Aorta (tissue), 5 donors: ENCODE measurements at places on chromosomes 3 and 15.
A peak's percentile ranks its signal among the peaks of the same experiment; 100 is the strongest.

GRCh38 chr15:37122703-37123102 is 22.4 kb upstream of the MEIS2 start:
- DNase-seq: no peak

GRCh38 chr15:88403351-88403791 is 63.8 kb downstream of the MRPL46 start:
- DNase-seq: no peak

GRCh38 chr3:172388412-172389078 is 59.7 kb downstream of the GHSR start:
- no peak for DNase-seq

DNA sequence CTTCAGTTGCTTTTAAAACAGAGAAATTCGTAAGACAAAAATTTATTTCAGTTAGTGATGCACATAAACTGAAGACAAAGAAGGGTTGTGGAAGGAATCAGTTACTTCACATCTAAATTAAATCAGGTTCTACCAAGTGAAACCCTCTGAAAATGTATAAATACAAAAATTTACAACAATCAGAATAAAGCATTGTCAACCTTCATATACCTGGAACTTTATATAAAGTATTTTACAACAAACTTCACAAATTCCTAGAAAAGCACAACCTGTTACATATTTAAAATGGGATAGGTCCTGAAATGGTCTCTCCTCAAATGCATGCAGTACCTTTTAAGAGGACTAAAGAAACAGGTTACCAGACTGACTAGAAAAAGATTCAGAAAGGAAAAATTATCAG is 26.9 kb downstream of the ATOSA start:
- no peak for DNase-seq

DNA sequence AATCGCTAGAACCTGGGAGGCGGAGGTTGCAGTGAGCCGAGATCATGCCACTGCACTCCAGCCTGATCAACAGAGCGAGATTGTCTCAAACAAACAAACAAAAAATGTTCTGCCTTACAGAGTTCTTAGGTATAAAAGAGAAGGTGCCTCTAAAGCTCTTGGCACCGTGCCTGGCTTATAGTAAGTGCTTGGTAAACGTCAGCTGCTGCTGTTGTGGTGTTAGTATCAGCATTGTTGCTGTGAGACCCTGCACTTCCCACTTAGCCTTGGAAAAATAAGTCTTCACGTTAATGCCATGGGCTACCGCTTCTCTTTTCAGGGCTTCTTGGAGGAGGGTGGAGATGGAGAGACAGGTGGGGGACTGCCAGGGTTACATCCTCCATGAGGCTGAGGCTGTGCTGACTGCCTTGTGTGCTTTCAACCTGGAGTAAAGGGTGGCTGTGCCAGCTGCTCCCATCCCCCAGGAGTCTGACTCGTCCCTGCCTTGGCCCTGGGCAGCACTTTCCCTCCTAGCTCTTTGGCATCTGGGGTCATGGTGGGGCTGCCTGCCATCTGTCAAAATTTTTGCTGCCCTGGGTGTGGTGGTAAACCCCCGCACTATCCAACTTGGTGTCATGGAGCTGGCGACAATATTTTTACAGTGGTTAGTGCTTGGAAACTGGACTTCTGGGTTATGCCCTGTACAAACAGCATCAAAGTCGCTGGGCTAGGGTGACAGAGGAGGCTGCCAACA is 17.8 kb downstream of the FLNB start:
- DNase-seq: peak; percentile 63

DNA sequence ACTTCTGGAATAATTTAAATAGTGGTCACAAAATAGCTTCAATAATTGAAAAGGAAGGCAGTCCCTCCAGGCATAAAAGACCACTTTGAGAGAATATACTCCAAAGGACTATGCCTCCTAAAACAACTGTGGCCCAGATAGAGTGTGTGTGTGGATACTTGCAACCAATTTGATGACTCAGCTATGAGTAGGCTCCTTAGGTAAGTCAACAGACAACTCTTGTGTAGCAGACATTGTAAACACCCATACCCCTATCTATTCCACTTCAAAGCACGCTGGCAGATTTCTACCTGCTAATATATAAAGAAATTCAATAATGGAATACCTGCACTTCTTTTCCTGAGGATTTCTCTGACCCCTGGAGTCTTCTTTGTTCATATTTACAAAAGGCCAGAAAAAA is 254.5 kb downstream of the NEK10 start:
- no peak for DNase-seq

- no peak for DNase-seq
Measured at GRCh38 chr3:76565496-76566210, 474.2 kb upstream of the ROBO2 start.

GRCh38 chr3:192367616-192368015 is 359.7 kb downstream of the FGF12 start:
- no peak for DNase-seq

DNA sequence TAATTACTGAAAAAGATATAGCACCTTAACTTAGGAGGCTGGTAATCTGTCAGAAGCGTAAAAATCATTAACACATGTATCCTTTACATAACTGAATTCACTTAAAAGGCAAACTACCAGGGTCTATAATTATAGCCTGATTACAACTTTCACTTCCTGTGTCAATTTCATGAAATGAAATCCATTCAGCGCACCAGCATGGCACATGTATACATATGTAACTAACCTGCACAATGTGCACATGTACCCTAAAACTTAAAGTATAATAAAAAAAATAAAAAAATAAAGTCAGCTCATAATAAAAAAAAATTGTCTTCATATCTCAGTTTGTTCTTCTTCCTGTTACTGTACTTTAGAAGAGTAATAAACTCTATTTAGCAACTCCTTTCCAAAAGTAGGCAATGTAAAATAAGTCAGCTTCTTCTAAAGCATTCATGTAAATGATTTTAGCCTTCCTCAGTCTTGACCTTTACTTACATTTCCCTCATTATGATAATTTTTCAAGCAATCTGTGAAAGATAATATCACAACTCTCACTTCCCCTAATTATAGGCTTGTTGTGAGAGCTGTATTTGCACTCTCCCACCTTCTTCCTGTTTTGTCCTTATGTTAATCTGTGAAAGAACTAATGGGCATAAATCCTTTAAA is 50.1 kb downstream of the KBTBD8 start:
- DNase-seq: no peak

GRCh38 chr3:14625443-14625842 is 26.1 kb upstream of the CCDC174 start:
- no peak for DNase-seq

DNA sequence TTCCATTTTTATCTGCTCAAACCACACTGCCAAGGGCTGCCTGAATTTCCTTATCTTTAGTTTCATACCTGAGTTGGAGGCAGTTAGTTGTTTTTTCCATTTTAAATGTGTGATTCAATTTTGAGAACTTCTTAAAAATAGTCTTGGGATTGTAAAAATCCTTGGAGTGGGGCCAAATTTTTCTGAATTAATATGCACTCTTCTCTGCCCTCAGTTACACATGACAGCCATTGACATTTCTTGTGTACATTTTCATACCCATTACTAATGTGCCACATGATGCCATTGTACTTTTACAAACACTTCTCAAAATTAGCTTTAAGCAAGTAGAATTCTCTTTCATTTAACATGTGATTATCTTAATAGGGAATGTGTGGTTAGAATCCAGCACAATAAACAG is 141.7 kb downstream of the C3orf38 start:
- DNase-seq: no peak

DNA sequence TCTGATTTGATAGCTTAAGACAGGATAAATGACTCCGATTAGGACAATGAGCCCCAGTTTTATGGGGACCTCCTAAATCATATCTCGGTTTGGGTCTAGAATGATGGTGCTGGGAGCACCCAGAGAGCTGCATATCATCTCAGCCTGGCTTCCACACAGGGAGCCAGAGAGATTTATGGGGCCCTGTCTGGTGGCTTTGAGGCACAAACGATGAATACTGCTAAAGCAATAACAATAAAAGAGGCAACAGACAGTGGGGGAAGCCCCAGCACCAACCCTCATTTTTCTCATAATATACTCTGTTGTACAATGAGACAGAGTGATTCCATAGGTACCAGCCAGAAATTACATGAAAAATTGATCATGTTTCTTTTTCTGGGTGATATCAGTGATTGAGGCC is 889.0 kb upstream of the CFAP20DC start:
- DNase-seq: no peak

- DNase-seq: no peak
Measured at GRCh38 chr3:147846293-147846692, 437.1 kb downstream of the ZIC1 start.
